ENCODE measurements at places on chromosomes 6 and 20. TPM values are rescaled to one million over a fixed set of nuclear protein-coding genes. Genes with fewer than 3 reads are reported as not detected.

The KHDC1 gene
- 2.6 TPM for total RNA-seq

The MCCD1 gene
- not detected for total RNA-seq

The RAD21L1 gene
- total RNA-seq = not detected

The ESR1 gene
- total RNA-seq = 6.9 TPM

The NKAIN2 gene
- 1.7 TPM for total RNA-seq

The C6orf58 gene
- total RNA-seq = not detected

The MAFB gene
- total RNA-seq = 9.1 TPM

The MMP24 gene
- total RNA-seq = 1.5 TPM

The PHACTR1 gene
- 4.3 TPM for total RNA-seq

The PTCRA gene
- not detected for total RNA-seq

The MATN4 gene
- 1.5 TPM for total RNA-seq

The POPDC3 gene
- total RNA-seq = 2.5 TPM

The KCNG1 gene
- 5.6 TPM for total RNA-seq

The HTR1E gene
- 0.26 TPM for total RNA-seq

The MAN1A1 gene
- 245 TPM for total RNA-seq

The TFAP2D gene
- total RNA-seq = not detected

The OVOL2 gene
- total RNA-seq = 3.9 TPM

The PMEPA1 gene
- 20.6 TPM for total RNA-seq

The KHDRBS2 gene
- total RNA-seq = 5.2 TPM

The NDUFAF5 gene
- total RNA-seq = 18.8 TPM

The PRSS35 gene
- 47.9 TPM for total RNA-seq

The SIRPA gene
- 11.2 TPM for total RNA-seq

The TINAG gene
- total RNA-seq = 0.16 TPM

The DEFB124 gene
- total RNA-seq = not detected

The FRK gene
- 7.3 TPM for total RNA-seq

The OXT gene
- total RNA-seq = not detected

The NDUFAF4 gene
- total RNA-seq = 31.4 TPM

The PBOV1 gene
- total RNA-seq = not detected

The SEL1L2 gene
- 1.9 TPM for total RNA-seq

The TTK gene
- total RNA-seq = 21.9 TPM

The FKBP1C gene
- 0.21 TPM for total RNA-seq

The LGSN gene
- total RNA-seq = not detected

The ZNF391 gene
- total RNA-seq = 6.9 TPM

The HSPA12B gene
- 10.7 TPM for total RNA-seq

The CPXM1 gene
- 46.9 TPM for total RNA-seq

The GLP1R gene
- 0.58 TPM for total RNA-seq

The ADAM33 gene
- total RNA-seq = 88.2 TPM

The CLVS2 gene
- 2.1 TPM for total RNA-seq

The LY6G6F gene
- not detected for total RNA-seq

The ECT2L gene
- 0.21 TPM for total RNA-seq

The NUP43 gene
- 30.2 TPM for total RNA-seq

The WFDC13 gene
- 0.37 TPM for total RNA-seq

The CTCFL gene
- not detected for total RNA-seq

All from urinary bladder (tissue), 4 donors.